Aorta (tissue), 5 donors: ENCODE measurements at places on chromosomes 7 and 10. TPM values are rescaled to one million over a fixed set of nuclear protein-coding genes. Genes with fewer than 3 reads are reported as not detected.

KNDC1 gene
- 0.36 TPM for total RNA-seq

FRMD4A gene
- total RNA-seq, result 55.9 TPM

XRCC2 gene
- total RNA-seq, result 0.57 TPM

PLEKHS1 gene
- total RNA-seq, result 0.21 TPM

PKD1L1 gene
- 1.2 TPM for total RNA-seq

AFAP1L2 gene
- 19.3 TPM for total RNA-seq

ASIC3 gene
- 1.7 TPM for total RNA-seq

ANXA11 gene
- 256 TPM for total RNA-seq

CTNNA3 gene
- 8.8 TPM for total RNA-seq

NPTX2 gene
- 11.5 TPM for total RNA-seq

ASB15 gene
- total RNA-seq, result not detected

SH2D4B gene
- total RNA-seq, result 0.52 TPM

DOCK1 gene
- total RNA-seq, result 82.6 TPM

HNRNPH3 gene
- 106 TPM for total RNA-seq

- DNase-seq, result peak; percentile 38
Measured at GRCh38 chr7:157488281-157488680, 151.5 kb downstream of the DNAJB6 start.

GRCh38 chr10:124869941-124870340 lies 68.3 kb downstream of the ABRAXAS2 start:
- DNase-seq, result peak; percentile 55

DNA sequence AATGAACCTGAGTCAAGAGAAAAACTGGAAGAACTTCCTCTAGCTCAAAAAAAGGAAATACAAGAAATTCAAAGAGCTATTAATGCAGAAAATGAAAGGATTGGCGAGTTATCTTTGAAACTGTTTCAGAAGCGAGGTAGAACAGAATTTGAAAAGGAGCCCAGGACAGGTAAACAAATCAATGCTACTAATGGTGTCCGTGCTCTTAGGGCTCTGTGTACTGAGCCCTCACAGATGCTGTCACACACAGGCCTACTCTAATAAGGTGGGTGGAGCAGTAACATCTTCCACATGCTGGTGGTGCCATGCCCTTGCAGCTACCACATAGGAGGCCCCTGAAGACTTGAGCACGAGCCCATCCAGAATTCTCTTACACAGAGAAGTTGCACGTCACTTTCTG lies 46.1 kb downstream of the DYNC2I1 start:
- no peak for DNase-seq

- DNase-seq, result no peak
Measured at GRCh38 chr7:125450749-125451148, 521.1 kb upstream of the POT1 start.

- no peak for DNase-seq
Measured at GRCh38 chr7:26197153-26198115, 3.1 kb downstream of the HNRNPA2B1 start.

DNA sequence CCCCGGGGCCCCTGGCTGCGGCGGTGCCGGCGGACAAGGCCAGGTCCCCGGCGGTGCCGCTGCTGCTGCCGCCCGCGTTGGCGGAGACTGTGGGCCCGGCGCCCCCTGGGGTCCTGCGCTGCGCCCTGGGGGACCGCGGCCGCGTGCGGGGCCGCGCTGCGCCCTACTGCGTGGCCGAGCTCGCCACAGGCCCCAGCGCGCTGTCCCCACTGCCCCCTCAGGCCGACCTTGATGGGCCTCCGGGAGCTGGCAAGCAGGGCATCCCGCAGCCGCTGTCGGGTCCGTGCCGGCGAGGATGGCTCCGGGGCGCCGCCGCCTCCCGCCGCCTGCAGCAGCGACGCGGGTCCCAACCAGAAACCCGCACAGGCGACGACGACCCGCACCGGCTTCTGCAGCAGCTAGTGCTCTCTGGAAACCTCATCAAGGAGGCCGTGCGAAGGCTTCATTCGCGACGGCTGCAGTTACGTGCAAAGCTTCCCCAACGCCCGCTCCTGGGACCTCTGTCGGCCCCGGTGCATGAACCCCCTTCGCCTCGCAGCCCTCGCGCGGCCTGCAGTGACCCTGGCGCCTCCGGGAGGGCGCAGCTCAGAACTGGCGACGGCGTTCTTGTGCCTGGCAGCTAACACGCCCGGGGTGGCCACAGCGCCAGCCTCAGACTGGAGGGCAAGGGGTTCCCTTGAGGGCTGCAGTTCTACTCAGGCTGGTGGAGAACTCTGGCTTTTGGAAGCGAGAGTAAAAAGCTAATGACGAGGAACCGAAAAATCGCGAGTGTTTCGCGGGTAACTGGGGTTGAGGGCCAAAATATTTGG lies 804 bp downstream of the FRAT1 start:
- DNase-seq, result peak; percentile 75

- no peak for DNase-seq
Measured at GRCh38 chr7:121244120-121244870, 84.5 kb upstream of the WNT16 start.

DNA sequence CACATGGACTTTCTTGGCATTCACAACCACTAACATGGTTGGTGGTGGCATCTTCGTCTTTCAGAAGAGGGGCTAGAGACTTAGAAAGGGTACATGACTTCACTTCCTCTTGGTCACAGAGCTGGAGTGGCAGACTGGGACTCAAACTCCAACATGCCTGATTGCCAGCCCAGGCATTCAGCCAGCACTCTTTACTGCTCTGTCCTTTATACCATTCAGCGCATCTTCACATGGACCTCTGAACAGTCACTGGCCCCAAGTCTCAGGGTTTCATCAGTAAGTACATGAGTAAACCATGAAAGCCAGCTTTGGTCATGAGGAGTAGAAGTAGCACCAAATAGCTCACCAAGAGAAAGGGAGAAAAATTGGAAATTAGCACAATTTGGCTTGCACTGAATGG lies 148.4 kb upstream of the KLF14 start:
- DNase-seq, result no peak

DNA sequence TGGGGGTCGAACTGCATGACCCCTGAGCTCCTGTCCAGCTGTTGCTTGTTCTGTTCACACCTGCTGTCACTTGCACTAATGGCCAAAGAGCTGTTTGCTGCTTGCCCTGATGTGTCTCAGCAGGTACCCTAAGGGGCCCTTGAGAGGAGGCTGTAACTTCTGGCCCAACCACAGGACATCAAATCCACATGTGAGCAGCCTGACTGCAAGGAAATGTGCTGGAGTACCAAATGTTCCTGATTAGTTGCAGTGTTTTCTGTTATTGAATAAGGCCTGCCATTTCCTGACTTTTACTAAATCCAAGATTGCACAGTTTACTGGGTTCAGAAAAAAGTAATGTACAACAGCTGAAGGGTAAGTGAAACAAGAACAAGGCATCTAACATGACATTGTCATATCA lies 91.7 kb upstream of the IL6 start:
- no peak for DNase-seq

- peak; percentile 76 for DNase-seq
Measured at GRCh38 chr10:6211671-6212635, 9.2 kb downstream of the PFKFB3 start.

- DNase-seq, result no peak
Measured at GRCh38 chr7:18200266-18200665, 172.6 kb upstream of the PRPS1L1 start.

GRCh38 chr7:5584096-5584495 lies 160.5 kb upstream of the TNRC18 start:
- DNase-seq, result no peak

DNA sequence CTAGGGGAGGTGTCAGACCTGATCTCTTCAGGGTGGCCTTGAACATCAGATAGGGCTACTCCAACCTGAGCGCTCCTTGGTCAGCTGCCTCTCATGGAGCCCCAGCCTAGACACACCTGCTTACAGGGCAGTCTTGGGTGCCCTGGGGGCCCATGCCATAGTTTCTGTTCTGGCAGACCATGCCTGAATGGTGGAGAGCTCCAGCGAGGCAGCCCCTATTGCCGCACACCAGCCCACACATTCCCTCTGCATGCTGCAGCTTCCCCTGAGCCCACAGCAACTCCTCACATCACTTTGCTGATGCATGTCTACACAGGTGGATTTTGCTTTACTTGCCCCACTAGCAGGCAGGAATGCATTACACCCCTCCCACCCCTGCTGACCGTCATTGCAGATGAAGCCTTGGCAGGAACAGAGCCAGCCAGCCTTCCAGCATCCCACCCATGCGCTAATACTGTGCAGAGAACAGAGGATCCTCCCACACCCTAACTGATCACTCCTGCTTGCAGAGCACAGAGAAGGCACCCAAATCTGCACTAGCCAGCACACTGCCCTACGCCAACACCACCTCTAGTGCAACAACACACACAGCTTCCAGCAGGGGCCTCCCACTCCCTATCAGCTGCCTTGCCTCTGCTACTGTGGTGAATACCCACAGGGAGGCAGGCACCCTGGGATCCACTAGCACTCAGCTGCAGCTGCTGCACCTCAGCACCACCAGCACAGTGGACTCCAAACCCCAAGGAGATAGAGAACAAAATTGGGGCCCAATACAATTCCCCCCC lies 43.0 kb upstream of the GRM3 start:
- no peak for DNase-seq

DNA sequence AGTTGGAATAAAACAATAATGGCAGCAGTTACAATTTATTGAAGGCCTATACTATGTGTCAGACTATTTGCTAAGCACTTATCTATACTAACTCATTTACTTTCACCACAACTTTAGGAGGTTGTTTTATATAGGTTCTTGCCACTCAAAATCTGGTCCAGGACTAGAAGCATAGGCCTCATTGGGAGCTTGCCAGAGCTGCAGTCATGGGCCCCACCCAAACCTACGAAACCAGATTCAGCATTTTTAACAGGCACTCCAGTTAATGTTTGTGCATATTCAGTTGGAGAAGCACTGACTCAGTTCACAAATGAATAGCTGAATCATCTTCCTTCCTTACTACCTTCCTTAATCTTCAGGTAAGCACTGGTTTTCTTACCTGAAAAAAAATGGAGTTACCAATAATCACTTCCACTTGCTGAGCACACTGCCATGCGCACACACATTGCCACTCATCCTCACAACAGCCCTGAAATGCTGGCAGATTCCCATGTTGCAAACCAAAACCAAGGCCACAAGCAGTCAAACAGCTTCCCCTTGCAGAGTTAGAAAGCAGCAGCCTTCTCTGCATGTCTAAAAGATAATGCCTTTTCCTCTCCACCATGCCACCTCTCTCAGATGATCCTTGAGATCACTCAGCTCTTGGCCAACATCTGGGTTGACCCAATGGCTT lies 122.4 kb downstream of the SLC16A9 start:
- DNase-seq, result no peak

DNA sequence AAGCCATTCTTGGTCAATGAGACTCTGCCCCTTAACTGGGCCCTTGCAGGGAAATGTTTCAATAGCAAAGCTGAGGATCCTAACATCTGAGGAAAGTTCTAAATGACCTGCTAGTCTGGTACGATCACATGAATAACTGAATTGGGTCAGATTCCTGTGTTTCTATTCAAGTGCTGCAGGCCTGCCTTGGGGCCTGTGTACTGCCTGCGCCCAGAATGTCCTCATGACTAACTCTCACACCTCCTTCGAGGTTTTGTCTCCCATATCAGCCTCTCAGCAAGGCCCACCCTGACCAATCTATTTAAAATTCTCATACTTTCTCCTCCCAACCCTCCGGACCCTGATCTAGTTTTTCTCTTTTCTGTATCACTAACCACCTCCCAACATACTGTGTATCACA lies 4.4 kb downstream of the JAZF1 start:
- no peak for DNase-seq

DNA sequence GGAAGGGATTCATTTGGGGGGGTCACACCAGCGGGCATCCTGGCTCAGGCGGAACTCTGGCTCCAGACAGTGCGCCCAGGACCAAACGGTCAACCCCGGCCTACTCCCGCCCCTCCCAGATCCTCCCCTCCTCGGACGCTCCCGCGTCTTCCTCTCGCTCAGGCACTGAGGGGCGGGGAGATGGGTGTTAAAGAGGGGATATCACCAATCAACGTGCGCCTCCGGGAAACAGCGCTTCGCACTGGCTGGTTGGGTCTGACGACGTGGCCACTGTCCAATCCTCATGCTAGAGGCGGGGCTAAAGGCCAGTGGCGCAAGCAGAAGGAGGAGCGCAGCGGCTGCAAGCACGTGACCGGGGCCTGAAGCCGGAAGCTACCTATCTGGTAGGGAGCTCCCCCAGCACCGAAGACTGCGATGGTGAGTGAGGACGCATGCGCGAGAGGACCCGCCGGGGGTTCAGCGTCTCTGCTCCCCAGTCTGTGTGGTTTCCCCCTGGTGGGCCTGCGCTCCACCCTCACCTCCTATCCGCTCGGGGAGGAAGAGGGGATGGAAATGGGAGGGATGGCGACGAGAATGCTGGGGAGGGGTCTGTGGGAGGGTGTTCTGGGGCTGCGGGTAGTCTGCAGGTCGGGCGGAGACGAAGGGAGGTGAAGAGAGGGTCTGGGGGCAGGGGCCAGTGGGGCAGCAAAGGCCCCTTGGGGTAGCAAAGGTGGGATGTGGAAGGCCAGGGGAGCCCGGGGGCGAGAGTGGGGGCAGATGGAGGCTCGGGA lies at the start of gene LAMTOR4:
Gene LAMTOR4 (plus strand): TSS at position 360 of the 770 bp plus-strand sequence. CDS start 55 bp downstream, at position 415.
- DNase-seq, result peak; percentile 99

- peak; percentile 50 for DNase-seq
Measured at GRCh38 chr10:46294641-46295220, 7.9 kb downstream of the ANTXRL start.

GRCh38 chr7:107684947-107685463 lies 24.4 kb downstream of the SLC26A4 start:
- no peak for DNase-seq

DNA sequence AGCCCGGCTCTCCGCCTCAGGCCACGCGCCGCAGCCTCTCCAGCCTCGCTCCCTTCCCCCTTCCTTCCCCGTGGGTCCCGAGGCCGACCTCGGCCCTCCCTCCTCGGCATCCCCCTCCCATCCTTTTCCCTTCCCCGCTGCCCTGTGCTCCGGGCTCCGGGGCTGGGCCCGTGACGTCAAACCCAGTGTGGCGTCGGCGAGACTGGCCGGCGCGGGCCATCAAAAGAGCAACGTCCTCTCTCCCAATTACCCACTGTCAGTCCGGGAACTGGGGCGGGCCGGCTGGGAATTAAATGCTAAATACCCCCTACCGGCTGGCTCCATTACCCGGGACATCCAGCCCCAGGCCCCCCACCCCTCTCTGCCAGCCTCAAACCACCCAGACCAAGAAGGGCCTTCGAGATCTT lies 2.6 kb upstream of the GATA3 start:
- DNase-seq, result no peak

DNA sequence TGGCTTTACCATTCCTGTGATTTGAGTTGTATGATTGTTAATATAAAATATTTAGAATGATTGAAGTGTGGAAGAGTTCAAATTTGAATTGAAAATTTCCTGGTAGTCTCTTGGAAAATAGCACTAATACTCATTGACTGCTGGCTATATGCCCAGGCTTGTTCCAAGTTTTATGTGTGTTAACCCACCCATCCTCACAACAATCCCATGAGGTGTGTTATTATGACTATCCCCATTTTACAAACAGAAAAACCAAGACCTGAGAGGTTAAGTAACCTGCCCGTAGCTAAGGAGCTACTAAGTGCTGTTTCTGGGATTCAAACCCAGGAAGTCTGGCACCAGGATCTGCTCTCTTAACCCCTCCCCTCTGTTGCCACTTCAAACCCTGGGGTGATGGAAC lies 213.9 kb downstream of the CREB5 start:
- DNase-seq, result no peak

- DNase-seq, result no peak
Measured at GRCh38 chr10:52759154-52759553, 13.4 kb downstream of the MBL2 start.
